Neural crest cell (in vitro differentiated cells): ENCODE measurements at places on chromosomes 12 and 14. TPM values are rescaled to one million over a fixed set of nuclear protein-coding genes. Genes with fewer than 3 reads are reported as not detected.

The MRPS35 gene
- 35.4 and 36.7 TPM in 2 replicates for total RNA-seq

The RPGRIP1 gene
- total RNA-seq = not detected in 2 replicates

The ACTR10 gene
- 55.7 and 57.0 TPM in 2 replicates for total RNA-seq

The PRR4 gene
- 3.3 and 6.9 TPM in 2 replicates for total RNA-seq

The TMEM253 gene
- 1.6 TPM in 2 replicates for total RNA-seq

The RNASE3 gene
- total RNA-seq = not detected in 2 replicates

The RHEBL1 gene
- 1.2 and 2.1 TPM in 2 replicates for total RNA-seq

The NGDN gene
- 53.3 and 54.7 TPM in 2 replicates for total RNA-seq

The RPL6 gene
- 1,997 and 2,075 TPM in 2 replicates for total RNA-seq

The CLEC14A gene
- not detected in 2 replicates for total RNA-seq

DNA sequence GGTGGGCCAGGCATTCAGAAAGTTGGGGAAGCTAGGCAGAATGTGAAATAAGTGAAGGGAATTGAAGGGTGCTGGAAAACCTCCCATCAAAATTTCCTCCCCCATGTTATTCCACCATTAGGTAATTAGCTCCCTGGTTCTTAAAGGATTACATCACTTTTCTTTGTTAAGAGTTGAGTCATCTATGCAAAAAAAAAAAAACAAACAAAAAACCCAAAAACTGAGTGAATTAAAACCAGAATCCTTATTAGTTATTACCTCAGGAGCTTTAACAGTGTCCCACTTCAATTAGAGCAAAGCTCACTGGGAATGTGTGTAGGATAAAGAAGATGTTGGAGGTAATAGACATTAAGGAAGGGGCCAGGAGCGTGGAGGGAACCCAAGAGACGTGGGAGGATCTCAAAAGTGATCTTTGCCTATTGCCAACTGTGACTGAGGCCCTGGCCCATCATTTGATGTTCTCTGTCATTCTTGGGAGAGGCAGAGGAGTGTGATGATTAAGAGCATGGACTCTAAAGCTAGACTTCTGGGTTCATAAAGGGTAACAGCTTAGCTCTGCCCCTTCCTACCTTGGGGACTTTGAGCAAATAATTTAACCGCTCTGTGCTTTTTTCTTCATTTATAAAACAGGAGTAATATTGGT lies 364.7 kb downstream of the APAF1 start:
- no peak overlapping the region for H3K27ac ChIP-seq
- peaks cover 5% of the 10 kb centered on the region for H3K36me3 ChIP-seq
- H3K4me1 ChIP-seq = no peaks in the 10 kb centered on the region
- no peak overlapping the region for H3K4me3 ChIP-seq

DNA sequence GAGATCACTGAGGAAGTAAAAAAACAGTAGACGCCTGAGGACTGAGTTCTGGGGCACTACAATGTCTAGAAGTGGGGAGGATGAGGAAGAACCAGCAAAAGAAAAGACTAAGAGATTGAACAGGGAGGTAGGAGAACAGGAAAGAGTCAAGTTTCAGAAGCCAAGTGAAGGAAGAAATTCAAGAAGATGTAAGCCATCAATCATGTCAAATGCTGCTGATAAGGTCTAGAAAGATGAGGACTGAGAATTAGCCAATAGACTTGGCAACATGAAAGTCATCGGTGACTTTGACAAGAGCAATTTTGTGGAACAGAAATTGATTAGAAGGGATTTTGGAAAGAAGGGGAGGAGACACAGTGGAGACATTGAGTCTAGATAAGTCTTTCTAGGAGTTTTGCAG lies 54.8 kb upstream of the CRY1 start:
- no peaks in the 10 kb centered on the region for H3K27me3 ChIP-seq
- H3K27ac ChIP-seq = no peak overlapping the region
- peaks cover 6% of the 10 kb centered on the region for H3K4me1 ChIP-seq
- no peak overlapping the region for H3K4me3 ChIP-seq
- no peak for DNase-seq
- H3K36me3 ChIP-seq = no peaks in the 10 kb centered on the region

- no peak for DNase-seq
- H3K36me3 ChIP-seq = peaks cover 5% of the 10 kb centered on the region
- H3K27me3 ChIP-seq = no peaks in the 10 kb centered on the region
- H3K4me1 ChIP-seq = no peaks in the 10 kb centered on the region
Measured at GRCh38 chr12:121334513-121335343, 17.5 kb downstream of the ANAPC5 start.

- H3K4me3 ChIP-seq = no peak overlapping the region
- H3K27ac ChIP-seq = no peak overlapping the region
- no peaks in the 10 kb centered on the region for H3K27me3 ChIP-seq
- no peaks in the 10 kb centered on the region for H3K4me1 ChIP-seq
Measured at GRCh38 chr14:65057695-65058094, 44.6 kb downstream of the MAX start.

DNA sequence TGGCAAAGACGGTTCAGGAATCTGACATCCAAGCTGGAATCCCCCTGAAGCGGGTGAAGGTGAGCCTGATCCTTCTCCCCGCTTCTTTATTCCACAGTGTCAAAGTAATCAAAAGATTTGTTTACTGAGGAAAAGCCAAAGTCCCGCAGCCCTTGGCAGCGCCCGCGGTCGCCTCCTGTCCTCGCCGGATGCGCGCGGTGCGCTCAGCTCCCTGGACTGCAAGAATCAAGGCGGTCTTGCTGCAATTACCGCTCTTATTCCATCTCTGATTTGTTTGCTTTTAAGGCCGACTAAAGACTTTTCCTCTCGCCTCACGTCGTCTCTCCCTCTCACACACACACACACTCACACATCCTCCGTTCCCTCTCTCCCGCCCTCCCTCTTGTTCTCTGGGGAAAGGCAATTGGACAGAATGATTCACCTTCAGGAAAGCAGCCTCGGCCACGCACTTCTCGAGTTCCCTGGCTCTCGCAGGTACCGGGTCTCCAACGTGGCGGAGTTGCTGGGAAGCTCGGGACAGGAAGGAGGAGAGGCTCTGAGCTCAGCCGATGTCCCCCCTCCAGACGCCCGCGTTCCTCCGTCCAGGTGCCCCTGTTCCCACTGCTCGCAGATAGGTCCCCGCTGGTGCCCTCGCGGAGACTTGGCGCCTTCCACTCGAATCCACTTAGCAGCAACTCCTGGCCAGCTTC lies 68.6 kb upstream of the USP15 start:
- peaks cover 19% of the 10 kb centered on the region for H3K4me1 ChIP-seq
- peak; percentile 20 for DNase-seq
- H3K27me3 ChIP-seq = peaks cover 86% of the 10 kb centered on the region
- H3K4me3 ChIP-seq = peak overlapping the region; percentile 87
- H3K27ac ChIP-seq = no peak overlapping the region

DNA sequence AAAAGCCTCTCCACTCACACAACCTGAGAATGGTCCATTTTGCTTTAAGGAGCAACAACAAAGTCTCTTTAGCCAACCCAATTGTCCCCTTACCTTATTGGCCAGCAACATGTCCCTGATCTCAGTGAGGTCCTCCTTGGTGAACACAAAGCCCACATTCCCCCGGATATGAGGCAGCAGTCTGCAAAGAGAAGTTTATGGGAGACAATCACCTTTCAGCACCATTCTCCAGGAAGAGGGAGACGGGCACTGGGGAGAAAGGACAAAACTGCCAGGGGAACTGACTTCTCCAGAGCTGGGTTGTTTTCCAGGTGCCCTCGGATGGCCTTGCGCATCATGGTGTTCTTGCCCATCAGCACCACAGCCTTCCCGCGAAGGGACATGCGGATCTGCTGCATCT lies 1.9 kb downstream of the RPLP0 start:
- H3K36me3 ChIP-seq = peaks cover 38% of the 10 kb centered on the region
- peak overlapping the region; percentile 91 for H3K27ac ChIP-seq
- no peak for DNase-seq
- H3K27me3 ChIP-seq = peaks cover 4% of the 10 kb centered on the region
- peaks cover 54% of the 10 kb centered on the region for H3K4me1 ChIP-seq
